Naive thymus-derived CD4-positive, alpha-beta T cell (primary cell): ENCODE measurements at places on chromosomes 16 and 17. TPM values are rescaled to one million over a fixed set of nuclear protein-coding genes. Genes with fewer than 3 reads are reported as not detected.

- no peak for DNase-seq
- no peak overlapping the region for H3K27ac ChIP-seq
- no peak overlapping the region for H3K4me3 ChIP-seq
- H3K27me3 ChIP-seq = no peaks in the 10 kb centered on the region
- peaks cover 90% of the 10 kb centered on the region for H3K36me3 ChIP-seq
- no peaks in the 10 kb centered on the region for H3K4me1 ChIP-seq
These were observed 41.5 kb downstream of the NDEL1 start for GRCh38 chr17:8477171-8477570.

The MYL11 gene
- not detected for polyA plus RNA-seq

GRCh38 chr17:82839617-82840292 is at the start of gene ZNF750:
Gene ZNF750, minus strand, starts transcription at chr17:82840022. Its CDS starts 7,568 bp downstream, at chr17:82832454.
- H3K36me3 ChIP-seq = peaks cover 5% of the 10 kb centered on the region
- DNase-seq = no peak
- H3K4me3 ChIP-seq = no peak within 1 kb of the TSS
- H3K4me1 ChIP-seq = no peaks in the 10 kb centered on the region
- no peaks in the 10 kb centered on the region for H3K27me3 ChIP-seq

GRCh38 chr17:73305845-73306836 is 5.7 kb downstream of the CDC42EP4 start:
- no peak overlapping the region for H3K27ac ChIP-seq
- no peak overlapping the region for H3K4me3 ChIP-seq
- peaks cover 9% of the 10 kb centered on the region for H3K4me1 ChIP-seq
- no peak for DNase-seq
- H3K27me3 ChIP-seq = no peaks in the 10 kb centered on the region

GRCh38 chr17:82193520-82194220 is 19.0 kb downstream of the CCDC57 start:
- H3K27ac ChIP-seq = no peak overlapping the region
- no peak overlapping the region for H3K4me3 ChIP-seq
- no peaks in the 10 kb centered on the region for H3K27me3 ChIP-seq
- no peak for DNase-seq
- H3K36me3 ChIP-seq = no peaks in the 10 kb centered on the region
